Activated CD4-positive, alpha-beta T cell treated with anti-CD3 and anti-CD28 coated beads, Interleukin-10, Interleukin-2, amounts not matched to agents 100 ng/mL and 50 ng/mL, durations not matched to agents 16 hours and 8 hours (primary cell): ENCODE measurements at places on chromosomes 12 and 14.
A peak's percentile ranks its signal among the peaks of the same experiment; 100 is the strongest.

GRCh38 chr14:100587086-100587762 is at the start of gene BEGAIN:
Gene BEGAIN, minus strand, starts transcription at chr14:100587417. Its CDS starts 127 bp downstream, at chr14:100587290.
- DNase-seq = peak; percentile 30

GRCh38 chr12:94571556-94571955 is 78.8 kb downstream of the TMCC3 start:
- DNase-seq = no peak

DNA sequence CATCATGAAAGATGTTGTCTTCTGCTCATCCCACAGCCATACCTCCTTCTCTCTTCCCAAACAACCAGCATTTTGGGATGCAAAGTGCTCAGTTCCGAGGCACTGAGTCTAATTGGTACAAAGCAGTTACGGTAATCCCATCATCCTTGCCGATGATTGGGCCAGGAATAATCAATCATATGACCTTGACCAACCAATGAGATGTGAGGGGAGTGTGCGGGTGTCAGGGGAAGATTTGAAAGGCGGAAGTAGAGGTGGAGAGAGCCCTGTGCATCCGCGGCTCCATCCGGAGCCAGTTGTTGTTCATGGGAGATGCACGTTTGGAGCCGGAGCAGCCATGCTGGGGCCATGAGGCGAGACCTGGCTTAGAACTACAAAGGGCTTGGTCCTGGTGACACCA is 67.3 kb downstream of the SYNE3 start:
- no peak for DNase-seq

DNA sequence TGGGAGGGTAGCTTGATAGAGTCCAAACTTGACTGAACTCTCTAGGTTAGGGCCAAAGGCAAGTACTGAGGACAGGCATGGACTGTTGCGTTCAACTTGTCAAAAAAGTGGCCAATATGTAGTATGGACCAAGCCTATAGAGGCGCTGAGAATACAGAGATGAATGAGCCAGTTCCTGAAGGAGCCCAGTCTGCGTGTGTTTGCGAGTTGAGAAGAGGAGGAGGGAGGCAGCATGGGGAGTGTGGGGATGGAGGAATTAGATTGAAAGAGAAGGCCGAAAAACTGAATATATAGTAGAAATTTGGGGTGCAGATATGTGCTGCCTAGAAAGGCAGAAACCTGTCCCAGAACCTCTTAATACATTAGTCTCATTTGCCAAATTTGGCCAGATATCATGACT is 412.4 kb downstream of the PCNX1 start:
- DNase-seq = peak; percentile 29

DNA sequence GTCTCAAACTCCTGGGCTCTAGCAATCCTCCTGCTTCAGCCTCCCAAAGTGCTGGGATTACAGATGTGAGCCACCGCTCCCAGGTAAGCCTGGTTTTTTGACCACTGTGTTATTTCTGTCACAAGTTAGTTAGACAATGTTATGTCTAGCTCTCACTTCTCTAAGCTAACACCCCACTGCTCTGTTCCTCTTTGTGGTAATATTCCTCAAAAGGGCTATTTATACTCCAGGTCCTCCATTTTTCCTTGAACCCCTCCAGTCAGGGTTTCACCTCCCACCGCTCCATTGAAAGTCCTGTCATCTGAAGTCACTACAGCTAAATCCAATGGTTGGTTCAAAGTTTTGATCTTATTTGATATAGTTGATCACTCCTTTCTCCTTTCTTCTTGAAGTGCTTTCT is 5.1 kb downstream of the IRAK3 start:
- no peak for DNase-seq

GRCh38 chr14:53151523-53152183 is 1.5 kb downstream of the DDHD1 start:
- DNase-seq = peak; percentile 56

DNA sequence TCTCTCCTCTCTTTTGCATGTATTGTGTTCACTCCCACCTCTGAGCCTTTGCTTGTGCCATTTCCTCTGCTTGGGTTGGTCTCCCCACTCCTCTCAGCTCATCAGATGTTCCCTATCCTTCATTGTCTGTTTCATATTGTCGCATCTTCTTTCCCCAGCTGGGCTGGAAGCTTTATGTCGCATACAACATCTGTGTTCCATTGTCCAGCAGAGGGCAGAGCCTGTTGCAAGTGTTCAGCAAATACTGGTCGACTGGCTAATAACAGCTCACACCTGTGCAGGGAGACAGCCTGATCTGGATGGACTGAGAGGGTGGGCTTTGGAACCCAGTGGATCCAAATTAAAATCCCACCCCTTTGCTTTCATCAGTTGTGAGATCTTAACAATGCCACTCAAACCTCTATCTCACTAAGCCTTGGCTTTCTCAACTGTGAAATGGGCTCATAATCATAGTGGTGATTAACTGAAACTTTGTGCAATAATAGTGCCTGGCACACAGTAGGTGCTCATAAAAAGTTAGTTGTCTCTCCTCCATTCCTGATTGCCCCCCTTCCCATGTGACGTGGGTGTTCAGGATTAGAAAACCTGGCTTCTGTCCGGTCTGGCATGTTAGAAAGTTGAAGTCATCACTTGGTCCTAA is 75.8 kb downstream of the RIN3 start:
- no peak for DNase-seq

DNA sequence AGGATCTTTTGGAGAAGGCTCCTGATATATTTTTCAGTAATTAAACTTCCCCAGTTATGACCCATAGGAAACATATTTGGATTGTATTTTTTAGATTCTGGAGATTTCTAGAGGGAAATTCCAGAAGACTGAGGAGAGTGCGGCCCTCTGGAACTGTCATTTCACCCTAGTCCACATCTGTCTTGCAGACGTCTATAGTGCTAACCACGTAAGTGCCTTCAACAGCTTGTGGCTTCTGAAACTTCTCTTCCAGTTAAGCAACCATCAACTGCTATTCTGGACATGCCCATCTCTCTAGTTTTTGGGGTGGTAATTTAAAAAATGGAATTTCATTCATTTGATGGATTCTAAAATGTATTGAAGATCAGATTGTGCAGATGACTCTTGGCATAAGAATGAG is 1098.8 kb downstream of the TMEM121 start:
- no peak for DNase-seq

- DNase-seq = no peak
Observed at GRCh38 chr14:88838015-88838414, 13.6 kb downstream of the TTC8 start.

- DNase-seq = peak; percentile 7
Observed at GRCh38 chr14:103185051-103186029, 62.1 kb downstream of the TNFAIP2 start.

- no peak for DNase-seq
Observed at GRCh38 chr14:33539918-33540357, 410.9 kb downstream of the EGLN3 start.

DNA sequence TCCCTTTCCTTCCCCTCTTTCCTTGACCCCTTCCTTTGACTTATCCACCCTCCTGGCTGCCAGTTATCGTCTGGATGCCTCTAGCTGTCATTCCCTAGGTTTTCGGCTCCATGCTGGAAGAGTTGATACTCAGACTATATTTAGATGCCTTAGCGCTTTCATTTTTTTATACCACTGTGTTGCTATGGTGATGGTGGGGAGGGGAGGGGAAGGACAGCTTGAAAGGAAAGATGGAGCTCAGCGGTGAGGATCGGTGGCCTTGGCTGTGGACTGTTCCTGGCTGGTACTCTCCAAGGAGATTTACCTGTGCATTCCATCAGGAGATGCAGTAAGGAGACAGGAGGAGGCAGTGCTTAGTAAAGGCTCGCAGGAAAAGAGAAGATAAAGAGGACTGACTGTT is 108.7 kb downstream of the SLC8A3 start:
- DNase-seq = no peak

GRCh38 chr12:107094183-107094448 is 767 bp upstream of the CRY1 start:
- no peak for DNase-seq

DNA sequence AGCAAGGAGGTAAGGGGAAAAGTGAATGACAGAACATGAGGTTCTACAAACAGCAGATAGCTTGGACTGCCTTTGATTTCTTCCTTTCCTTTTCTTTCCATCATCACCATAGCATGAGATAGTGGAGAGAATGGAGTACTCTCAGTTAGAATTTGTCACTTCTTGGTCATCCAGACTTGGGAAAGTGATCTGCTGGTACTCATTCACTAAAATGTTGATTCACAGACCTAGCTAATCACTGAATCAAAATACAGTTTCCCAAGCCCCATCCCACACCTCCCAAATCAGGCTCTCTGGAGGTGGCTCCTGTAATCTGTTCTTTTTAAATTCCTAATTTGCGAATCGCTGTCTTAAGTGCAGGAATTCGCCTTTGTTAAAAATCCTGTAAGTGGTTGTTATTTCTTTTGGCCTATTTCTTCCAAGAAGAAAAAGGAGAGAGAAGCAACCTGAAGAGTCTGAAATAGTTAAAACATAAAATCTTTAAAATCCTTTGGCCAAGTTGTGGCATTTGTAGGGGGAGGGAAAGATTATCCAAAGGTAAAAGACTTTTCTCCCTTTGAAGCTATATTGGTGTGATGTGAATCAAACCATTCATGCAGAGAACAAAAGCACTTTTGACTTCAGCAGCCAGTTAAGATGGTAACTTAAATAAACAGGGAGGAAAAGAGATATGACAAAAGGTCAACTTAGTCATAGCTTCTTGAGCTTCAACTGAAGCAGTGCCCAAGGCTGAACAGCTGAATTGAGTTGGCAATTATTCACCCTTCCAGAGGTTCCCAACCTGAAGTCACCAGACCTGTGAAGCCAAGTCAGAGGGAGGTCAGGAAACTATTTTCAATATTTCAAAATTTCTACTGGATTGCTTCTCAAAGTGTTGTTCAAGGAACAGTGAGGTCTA is 255.1 kb upstream of the KRR1 start:
- DNase-seq = no peak

DNA sequence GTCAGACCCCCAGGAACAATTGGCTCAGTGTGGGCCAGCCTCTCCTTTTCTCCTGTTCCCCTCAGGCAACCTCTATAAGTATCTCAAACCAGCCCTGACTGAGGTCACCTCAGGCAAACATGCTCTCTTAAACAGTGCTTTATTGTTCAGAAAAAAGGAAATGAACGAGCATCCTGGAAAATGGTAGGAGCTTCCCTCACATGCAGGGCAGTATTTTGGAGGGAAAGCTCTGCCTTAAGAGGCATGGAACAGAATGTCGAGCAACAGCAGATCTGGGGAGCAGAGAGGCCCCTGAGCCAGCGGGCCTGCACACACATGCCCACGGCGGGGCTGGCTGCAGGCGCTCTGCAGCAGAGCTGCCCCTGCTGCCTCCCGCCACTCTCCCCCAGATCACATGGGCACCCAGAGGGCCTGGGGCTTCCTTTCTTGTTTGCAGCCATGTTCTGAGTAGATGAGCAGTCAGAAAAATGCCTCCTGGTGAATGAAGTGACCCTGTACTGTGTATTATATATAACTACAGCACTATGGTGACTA is 42.0 kb downstream of the MOK start:
- no peak for DNase-seq

- no peak for DNase-seq
Observed at GRCh38 chr12:16407346-16407745, 59.9 kb downstream of the MGST1 start.

DNA sequence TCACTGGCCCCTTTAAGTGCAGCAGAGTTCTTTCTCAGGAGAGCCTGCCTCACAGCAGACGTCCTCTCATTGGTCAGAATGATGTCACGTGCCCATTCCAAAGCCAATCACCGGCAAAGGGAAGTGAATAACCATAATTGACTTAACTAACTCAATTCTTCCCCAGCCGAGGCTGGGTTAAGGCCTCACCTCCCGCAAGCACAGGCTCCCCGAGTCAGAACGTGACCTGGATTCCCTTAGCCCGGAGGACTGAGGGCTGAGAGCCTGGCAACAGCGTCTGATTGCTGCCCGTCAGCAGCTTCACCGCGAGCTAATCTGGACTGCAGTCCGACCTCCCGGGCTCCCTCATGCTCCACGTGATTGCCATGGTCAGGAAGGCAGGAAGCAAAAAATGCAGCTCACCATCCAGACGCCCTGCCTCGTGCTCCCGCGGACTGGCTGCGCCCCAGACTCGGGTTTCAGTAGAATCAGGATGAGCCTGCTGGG is 92.1 kb upstream of the FZD10 start:
- no peak for DNase-seq

- DNase-seq = no peak
Observed at GRCh38 chr14:78737116-78737515, 566.9 kb downstream of the NRXN3 start.

DNA sequence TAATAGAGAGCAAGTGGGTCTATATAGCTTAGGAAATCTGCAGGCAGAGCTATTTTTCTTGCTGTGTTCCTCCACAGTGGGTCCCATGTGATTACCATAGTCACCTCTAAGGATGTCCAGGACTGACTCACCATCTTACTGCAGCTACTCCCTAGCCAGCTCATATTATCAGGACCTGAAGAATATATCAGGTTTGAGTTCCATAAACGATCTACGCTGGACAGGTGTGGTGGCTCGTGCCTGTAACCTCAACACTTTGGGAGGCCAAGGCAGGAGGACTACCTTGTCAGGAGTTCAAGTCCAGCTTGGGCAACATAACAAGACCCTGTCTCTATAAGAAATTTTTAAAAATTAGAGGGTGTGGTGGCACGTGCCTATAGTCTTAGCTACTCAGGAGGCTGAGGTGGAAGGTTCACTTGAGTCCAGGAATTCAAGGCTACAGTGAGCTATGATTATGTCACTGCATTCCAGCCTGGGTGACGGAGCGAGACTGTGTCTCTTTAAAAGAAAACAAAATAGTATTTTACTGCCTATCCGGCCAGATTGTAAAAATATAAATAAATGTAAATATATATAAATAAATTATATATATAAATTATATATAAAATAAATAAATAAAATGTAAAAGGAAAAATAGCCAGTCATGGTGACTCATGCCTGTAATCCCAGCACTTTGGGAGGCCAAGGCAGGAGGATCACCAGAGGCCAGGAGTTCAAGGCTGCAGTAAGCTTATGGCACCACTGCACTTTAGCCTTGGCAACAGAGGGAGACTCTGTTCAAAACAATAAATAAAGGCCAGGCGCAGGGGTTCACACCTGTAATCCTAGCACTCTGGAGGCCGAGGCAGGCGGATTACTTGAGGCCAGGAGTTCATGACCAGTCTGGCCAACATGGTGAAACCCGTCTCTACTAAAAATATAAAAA is 6.9 kb upstream of the SPRYD4 start:
- no peak for DNase-seq
